ENCODE measurements at places on chromosomes 3 and 15.

GRCh38 chr3:31382856-31383255 lies 149.9 kb upstream of the STT3B start:
- no peak for DNase-seq

DNA sequence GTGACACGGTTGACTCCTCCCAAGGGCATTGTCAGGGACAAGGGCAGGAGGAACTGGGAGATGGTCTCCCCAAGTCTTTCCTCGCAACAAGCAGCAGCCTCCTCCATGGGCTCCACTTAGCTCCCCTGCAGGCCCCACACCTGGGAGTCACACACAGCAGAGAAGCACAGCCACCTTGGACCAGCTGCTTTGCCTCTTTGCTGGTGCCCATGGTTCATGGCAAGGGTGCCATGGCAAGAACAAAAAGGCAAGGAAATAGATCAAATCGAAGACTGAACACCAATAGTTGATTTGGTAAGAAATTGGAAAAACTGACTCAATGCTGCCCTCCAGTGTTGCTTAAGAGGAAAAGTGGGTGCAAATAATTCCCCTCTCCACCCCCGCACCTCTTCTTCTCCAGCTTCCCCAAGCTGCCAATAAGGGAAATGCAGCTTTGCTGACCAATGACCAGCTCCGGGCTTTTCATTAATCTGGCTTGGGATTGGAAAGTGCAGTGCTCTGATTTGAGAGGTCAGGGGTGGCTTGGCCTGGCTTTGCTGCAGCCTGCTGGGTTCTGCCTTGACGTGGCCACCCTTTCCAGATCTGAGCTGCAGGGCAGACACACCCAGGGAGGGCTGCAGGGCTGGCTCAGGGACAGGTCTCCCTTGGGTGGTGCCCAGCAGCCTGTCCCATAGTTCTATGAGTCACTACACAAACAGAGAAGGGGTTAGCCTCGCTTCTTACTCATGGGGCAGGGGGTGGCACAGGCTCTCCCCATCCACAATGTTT lies 162.0 kb downstream of the KLF13 start:
- DNase-seq: peak; percentile 77

DNA sequence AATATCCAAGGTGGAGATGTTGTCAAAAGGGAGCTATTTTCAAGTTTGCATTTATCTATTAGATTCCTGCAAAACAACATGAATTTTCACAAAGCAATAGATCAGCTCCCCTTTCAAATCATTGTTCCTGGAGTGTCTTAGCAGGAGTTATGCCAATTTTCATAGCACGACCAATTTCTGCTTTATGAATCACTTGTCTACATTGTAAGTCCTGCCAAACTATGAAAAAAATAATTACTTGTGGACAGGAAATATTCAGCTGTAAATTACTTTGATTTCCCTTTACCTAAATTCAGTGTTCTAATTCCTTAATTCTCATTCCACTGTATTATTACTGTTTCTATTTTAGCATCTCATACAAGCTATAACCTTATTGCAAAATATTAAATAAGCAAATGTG lies 1289.6 kb downstream of the NSUN3 start:
- no peak for DNase-seq

- DNase-seq: no peak
Observed at GRCh38 chr3:149395107-149396089, 17.9 kb upstream of the TM4SF1 start.

GRCh38 chr15:86183596-86184491 lies 104.2 kb downstream of the AGBL1 start:
- DNase-seq: no peak

DNA sequence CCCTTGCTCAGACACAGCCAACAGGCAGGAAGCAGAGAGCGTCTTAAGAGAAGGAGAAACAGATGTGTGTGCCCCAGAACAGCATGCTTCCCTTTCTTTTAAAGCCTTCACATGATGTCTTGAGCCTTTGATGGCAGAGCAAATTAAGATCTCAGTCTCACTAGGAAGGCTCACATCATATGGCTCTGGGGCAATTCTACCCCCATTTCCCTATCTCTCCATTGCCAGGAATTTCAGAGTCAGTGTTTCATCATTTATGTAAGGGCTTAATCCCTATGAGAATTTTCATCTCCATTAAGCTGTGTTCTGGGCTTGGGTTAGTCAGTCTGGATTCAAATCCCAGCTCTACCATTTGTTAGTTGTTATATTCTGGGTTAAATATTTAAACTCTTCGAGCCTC lies 41.4 kb upstream of the GLCE start:
- no peak for DNase-seq

- peak; percentile 29 for DNase-seq
Observed at GRCh38 chr15:58931987-58932588, 1.4 kb downstream of the SLTM start.

DNA sequence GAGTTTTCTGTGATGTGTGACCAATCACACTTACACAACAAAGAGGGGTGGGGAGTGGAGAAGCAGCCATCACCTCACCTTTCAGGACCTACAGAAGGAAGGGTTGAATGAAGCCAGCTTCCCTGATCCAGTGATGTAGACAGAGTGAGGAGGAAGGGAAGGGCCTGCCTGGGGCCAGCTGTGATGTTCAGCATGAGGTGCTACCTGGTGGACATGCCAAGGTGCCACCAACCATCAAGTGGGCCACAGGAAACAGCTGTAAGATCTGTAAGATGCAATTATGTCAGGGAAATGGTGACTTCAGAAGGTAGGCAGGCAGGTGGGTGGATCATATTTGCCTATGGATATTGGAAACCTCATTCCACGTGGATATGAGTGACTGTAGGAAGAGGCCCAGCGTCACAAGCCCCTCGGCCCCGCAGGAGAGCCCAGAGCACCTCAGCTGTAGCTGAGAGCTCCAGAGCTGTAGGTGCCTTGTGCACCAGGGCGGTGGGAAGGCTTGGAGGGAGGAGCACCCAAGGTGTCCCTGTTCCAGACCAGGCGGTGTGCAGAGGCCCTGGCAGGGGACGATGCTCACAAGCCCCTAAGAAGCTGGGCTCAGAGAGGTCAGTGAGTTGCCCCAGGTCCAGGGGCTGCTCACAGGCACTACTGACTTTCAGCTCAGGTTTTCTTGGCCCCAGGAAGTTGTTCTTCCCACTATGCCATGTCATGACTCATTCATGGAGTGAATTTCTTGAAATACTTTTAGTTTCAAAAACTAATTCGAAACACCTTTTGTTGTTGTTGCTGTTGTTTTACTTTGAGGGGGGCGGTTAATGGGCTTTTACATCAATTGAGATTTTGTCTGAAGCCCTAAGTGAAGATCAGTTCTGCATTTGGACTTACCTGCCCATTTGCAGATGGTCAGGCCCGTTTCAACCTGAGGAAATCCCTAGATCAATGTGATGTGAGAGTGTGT lies 94.2 kb upstream of the ALDH1A3 start:
- no peak for DNase-seq

DNA sequence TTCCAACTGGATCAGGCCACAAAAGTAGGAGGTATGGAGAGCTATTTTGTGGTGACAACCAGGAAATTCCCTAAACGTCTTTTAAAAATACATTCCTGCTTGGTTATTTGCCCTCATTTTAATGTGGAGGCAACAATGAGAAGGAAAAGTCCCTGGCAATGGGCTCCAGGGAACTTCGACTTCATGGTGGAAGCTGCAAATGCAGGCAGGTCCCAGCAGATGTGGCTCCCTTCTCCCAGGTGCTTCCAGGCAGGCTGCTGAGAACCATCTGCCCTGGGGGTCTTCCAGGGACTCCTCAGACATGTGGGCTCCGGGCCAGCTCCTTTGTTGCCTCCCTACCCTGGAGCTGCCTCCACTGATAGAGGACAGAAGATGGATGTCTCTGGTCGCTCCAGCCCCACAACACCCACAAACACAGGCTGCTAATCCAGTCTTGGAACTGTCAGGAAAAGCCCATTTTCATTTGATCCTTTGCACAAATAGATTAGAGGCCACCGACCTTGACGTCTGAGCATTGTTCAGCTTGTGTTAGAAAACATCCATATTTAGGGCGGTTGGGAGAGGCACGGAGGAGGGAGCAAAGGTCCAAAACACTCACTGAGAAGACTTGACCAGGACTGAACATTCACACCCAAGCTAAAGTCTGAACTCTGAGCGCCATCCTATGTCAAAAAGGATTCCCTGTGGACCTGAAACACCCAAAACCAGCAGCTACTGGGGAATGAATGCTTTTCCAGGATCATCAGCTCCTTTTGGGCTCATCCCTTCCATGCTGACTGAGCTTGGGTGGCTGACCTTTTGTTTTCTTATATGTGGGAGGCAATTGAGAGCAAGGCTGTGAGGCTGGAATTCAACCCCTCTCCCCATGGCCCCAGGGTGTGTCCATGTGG lies 30.2 kb upstream of the SLCO2A1 start:
- no peak for DNase-seq

DNA sequence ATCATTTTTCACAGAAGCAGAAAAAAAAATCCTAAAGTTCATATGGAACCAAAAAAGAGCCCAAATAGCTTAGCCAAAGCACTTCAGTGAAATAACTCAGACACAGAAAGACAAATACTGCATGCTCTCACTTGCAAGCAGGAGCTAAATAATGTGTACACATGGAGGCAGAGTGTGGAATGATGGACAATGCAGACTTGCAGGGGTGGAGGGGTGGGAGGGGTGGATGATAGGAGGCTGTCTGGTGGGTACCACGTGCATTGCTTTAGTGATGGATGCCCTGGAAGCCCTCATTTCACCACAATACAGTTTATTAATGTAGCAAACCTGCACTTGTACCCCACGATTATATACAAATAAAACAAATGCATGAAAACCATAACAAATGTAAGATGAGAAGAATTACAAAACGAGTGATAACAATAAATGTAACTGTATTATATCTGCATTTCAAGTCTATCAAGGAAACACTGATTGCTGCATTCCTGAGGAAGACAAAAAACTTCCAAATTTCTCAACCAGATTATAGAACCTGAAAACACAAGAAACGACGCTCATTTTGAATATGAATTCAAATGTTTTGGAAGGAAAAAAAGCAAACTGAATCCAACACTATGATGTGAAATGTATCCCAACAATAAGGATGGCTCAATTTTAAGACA lies 96.5 kb downstream of the DLG1 start:
- DNase-seq: no peak

DNA sequence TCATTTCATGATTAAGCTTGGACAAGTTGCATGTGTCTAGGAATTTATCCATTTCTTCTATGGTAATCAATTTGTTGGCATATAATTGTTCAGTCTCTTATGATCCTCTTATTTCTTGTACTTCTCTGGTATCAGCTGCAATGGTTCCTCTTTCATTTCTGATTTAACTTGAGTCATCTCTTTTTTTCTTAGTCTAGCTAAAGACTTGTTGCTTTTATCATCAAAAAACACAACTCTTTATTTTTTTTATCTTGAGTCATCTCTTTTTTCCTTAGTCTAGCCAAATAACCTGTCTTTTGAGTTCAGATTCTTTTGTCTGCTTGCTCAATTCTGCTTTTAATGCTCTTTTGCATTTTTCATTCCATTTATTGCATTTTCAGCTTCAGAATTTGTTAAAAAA lies 37.3 kb downstream of the UBE3A start:
- DNase-seq: no peak

GRCh38 chr3:144032531-144033239 lies 61.1 kb downstream of the DIPK2A start:
- DNase-seq: no peak

- DNase-seq: no peak
Observed at GRCh38 chr3:56771376-56771775, 30.4 kb downstream of the ARHGEF3 start.

DNA sequence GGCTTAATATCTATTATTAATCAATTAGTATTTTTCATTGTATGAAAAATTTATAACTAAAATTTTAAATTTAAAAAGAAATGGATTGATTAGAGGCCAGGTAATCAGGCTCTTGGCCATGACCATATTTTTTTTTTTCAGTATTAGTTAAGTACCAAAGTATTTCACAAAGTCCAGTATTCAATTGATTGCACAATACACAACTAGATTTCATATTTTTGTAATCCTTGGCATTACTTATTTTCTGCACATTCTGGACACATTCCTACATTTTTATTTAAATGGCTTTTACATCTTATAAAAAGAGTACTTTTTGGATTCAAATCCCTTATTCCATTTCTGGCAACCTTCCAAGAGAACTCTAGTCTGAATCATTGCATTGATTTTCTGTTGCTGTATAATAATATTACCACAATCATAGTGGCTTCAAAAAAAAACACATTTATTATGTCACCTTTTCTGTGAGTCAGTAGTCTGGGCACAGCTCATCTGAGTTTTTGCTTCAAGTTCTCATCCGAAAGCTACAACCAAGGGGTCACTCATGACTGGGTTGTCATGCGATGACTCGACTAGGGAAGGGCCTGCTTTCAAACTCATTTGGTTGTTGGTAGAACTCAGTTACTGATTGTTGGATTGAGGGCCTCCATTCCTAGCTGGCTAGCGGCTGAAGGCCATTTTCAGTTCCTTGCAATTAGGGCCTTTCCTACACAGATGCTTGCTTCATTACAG lies 90.7 kb downstream of the CNTN6 start:
- DNase-seq: no peak

DNA sequence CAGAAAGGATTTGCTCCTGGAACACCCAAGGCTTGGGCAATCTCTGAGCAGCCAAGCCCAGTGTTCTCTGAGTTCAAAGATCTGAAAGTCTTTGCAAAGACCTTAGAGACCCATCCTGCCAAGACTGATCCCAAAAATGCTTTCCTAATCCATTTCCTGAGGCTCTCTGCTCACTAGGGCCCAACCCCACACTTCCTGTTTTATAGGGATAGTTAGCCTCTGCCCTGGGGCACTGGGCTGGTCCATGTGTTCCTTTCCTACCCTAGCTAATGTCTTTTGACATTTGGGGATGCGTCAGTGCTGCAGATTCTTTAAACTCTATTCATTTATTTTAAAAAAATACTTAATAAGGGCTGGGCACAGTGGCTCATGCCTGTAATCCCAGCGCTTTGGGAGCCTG lies 372.7 kb downstream of the ROBO2 start:
- DNase-seq: no peak

- DNase-seq: no peak
Observed at GRCh38 chr15:87648278-87648677, 608.3 kb downstream of the NTRK3 start.

DNA sequence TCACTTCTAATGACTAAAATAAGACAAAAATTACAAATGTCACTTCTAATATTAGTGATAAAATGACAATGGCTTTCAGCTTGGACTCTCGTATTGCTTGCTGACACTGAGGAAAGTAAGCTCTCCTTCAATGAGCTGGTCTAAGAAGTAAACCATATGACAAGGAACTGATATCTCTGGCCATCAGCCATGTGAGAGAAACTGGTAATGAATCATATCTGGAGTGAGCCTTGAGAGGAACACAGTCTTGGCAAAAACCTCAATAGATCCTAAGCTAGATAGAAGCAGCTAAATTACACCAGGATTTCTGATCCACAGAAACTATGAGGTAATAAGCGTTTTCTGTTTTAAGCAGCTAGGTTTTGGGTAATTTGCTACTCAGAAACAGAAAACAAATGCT lies 1575.1 kb downstream of the OTOL1 start:
- DNase-seq: no peak

DNA sequence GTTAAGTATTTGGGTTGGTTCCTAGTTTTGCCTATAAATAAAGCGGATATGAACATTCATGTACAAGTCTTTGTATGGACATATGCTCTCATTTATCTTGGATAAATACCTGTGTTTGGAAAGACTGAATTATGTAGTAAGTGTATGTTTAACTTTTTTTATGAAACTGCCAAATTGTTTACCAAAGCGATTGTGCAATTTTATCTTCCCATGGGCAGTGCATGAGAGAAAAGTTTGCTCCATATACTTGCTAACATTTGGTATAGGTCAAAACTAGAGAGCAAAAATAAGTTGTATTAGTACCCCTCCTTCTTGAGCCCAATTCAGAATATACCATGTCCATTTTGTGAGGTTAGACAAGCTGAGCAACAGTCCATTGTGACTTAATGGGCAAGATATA lies 502.6 kb downstream of the SQOR start:
- no peak for DNase-seq
